Inflammatory macrophage treated with lipopolysaccharide for 1 hour (primary cell): ENCODE measurements at places on chromosomes 11 and 22.

DNA sequence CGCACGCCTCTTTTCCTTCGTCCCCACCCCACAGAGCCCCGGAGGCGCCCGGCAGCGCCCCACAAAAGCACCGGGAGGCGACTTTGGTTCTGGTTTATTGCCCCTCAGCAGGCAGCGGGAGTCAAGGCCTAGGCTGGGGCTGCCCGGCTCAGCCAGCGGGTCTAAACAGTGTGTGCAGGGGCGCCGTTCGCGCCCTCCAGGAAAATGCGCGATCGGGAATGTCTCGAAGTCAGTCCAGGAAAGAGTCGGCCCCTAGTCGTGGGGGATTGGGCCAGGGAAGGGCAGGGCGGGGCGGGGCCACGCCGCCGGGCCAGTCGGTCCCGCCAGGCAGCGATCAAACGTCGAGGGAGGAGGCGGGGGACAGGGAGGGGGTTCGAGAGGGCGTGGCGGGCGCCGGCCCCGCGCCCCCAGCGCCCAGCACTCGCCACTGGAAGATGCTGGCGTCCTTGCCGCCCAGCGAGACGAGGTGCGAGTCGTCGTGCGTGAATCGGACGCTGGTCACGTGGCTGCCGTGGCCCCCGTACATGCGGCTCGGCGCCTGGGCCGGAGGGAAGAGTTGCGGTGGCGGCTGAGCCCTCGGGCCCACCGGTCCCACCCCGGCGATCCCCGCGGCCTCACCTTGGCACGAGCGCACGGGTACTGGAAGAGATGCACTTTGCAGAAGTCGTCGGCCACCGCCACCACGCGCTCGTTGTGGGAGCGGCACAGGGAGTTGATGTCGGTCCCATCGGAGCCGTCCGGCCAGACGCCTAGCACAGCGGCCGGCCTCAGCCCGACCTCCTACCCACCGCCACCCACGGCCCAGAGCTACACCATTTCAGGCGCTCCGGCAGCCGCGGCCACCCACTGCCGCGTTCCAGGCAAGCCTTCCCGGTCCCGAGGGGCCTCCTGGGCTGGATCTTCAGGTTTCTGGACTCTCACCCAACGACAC is 741 bp upstream of the MTA2 start:
- no peak for DNase-seq

- DNase-seq: no peak
These were observed 19.7 kb downstream of the ALX4 start for GRCh38 chr11:44290208-44290607.

DNA sequence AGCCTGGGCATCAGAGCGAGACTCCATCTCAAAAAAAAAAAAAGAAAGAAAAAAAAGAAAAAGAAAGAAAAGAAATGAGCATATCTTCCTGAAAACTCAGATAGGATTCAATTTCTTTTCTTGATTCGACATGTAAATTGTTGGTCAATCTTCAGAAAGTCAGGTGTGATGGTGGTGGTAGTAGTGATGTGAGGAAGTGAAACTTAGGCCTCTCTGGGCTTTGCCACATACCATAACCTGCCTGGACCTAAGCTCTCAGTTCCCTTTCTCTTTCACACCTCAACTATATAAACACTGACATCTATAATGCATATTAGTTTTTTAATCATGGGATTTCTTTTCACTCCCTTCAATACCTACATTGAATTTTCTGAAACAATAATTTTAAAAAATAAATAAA is 98.0 kb upstream of the TBCEL start:
- no peak for DNase-seq

DNA sequence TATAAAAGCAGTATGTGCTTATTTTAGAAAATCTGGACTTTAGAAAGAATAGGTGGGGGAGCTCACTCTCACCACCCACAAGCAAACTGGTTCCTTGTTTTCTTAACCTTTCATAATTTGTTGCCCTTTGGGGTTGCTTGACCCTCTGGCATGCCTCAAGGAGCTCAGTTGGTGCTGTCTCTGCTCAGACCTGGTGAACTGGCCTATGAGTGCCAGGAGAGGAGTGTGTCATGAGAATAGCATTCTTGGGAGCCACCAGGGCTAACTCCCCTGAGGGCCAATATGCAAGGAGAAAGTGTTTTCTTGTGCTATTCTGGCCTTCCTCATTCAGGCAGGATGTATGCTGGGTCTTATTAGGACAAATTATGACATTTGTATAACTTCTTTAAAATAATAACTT is 21.0 kb upstream of the AMOTL1 start:
- DNase-seq: no peak

DNA sequence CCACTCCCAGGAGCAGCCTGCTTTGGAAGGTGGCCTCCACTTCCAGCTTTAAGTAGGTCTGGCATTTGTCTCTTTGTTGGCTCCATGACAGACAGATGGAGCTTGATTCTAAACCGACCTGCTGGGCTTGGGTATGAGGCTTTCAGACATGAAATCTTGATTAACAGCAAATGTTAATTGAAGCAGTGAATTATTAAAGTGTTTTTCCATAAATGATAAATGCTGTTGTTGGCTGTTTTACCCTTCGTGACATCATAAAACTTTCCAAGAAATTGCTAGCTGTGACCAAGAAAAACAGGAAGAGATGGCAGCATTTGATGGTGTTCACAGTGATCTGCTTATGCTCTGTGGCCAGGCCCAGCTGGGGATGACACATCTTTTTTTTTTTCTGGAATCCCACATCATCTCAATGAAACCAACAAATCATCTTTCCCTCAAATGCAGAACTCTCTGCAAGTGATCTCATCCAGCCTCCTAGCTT is 66.1 kb downstream of the RBMXL2 start:
- peak; percentile 41 for DNase-seq

DNA sequence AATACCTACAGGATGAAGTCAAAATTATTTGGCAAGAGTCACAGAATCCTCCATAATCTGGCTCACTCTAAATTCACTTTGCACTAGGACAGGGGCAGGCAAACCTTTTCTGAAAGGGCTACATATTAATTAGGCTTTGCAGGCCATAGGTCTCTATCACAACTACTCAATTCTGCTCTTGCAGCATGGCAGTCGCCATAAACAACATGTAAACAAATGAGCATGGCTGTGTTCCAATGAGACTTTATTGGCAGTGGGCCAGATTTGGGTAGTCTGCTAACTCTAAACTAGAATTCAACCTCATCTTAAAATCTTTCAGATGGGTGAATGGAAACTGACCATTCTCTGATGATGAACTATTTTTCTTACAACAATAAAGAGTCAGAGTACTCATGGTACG is 5.8 kb downstream of the THRSP start:
- DNase-seq: no peak

GRCh38 chr22:33781411-33781810 is 138.9 kb downstream of the LARGE1 start:
- no peak for DNase-seq

GRCh38 chr11:84249344-84250135 is 963.4 kb upstream of the CCDC90B start:
- no peak for DNase-seq

DNA sequence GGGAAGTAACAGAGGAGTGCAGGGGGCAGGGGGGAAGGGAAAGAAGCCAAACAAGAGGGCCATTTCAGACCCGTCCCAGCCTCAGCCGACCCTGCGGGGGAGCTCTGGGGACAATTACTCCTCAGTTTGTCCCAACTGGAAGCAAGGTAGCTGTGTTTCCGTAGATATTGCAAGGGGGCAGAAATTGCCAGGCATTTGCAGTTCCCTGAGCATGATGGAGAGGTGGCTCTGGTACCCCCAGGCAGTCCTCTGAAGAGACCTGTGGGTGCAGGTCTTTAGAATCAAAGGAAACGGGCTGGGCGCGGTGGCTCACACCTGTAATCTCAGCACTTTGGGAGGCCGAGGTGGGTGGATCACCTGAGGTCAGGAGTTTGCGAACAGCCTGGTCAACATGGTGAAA is 13.8 kb upstream of the JAM3 start:
- no peak for DNase-seq

GRCh38 chr11:61842528-61842820 is 14.4 kb downstream of the FADS2 start:
- no peak for DNase-seq

GRCh38 chr11:10450462-10451425 is 4.3 kb upstream of the AMPD3 start:
- peak; percentile 42 for DNase-seq

DNA sequence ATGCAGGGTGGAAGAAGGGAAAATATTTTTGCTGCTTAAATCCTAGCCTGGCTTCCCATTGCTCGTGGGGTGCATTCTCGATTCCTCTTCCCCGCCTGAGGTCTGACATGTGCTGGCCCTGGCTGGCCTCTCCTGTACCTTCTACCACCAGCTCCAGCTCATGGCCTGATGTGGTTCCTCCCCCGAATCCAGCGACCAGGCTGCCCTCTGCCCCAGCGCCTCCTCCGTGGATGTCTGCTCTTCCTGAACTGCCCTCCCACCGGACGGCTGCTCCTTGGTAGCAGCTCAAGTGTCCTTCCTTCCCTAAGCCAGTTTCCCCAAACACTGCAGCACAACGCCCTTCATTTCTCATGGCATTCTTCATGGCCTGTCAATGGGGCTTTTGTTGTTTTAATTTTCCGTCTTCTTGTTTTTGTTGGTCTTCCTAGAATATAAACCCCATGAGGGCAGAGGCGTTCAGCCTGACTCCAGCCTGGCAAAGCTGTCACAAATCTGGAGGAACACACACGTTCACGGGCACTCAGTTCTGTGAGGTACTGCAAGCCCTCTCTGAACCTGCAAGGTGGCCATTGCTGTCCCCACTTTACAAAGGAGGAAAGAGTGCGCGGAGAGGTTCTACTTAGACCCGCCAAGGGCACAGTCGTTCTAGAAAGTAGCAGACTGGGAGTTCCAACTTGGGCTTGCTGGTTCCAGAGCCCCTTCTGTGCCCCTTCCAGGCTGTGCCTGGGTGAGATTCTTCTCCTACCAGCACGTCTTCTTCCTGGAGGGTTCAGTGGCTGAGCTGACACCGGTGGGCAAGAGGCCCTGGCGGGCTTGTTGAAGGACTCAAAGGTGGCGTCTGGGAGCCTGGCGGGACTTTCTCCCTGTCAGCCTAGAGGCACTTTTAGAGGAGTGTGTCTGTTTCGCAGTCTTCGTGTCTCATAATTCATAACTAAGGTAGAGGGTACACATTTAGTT is 953 bp upstream of the LRP5 start:
- DNase-seq: peak; percentile 36

GRCh38 chr22:38181453-38182200 is at the start of gene PLA2G6:
Gene PLA2G6, minus strand, starts transcription at chr22:38181830. Its CDS starts 12,404 bp downstream, at chr22:38169426.
- DNase-seq: peak; percentile 100
